Activated CD4-positive, alpha-beta T cell treated with anti-CD3 and anti-CD28 coated beads, Interleukin-2, amount 50 U/mL, for 4 hours (primary cell): ENCODE measurements at places on chromosomes 11 and 22.

DNA sequence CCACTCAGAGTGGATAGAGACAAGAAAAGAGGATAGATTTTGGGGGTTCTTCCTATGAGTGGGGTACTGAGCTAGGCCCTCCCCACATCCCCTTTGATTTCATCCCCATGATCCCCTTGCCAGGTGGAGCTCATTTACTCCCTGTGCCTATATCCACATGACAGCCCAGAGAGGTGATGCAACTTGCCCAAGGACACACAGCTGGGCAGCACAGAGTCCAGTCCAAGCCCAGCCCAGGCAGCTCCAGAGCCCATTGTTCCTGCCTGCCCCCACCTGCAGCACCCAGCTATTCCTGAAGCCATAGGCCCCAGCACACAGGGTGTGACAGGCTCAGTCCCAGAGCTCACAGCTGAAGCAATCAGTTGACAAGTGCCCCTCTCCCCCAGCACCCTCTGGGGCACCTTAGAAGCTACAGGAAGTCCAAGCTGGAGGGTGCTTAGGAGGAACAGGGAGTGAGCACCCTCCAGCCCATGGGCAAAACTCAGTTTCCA, 41.7 kb downstream of the SHISAL1 start:
- DNase-seq, result no peak

- DNase-seq, result no peak
Observed at GRCh38 chr11:132028380-132029240, 658.2 kb downstream of the NTM start.

- no peak for DNase-seq
Observed at GRCh38 chr11:118621784-118622375, 14.5 kb downstream of the PHLDB1 start.

DNA sequence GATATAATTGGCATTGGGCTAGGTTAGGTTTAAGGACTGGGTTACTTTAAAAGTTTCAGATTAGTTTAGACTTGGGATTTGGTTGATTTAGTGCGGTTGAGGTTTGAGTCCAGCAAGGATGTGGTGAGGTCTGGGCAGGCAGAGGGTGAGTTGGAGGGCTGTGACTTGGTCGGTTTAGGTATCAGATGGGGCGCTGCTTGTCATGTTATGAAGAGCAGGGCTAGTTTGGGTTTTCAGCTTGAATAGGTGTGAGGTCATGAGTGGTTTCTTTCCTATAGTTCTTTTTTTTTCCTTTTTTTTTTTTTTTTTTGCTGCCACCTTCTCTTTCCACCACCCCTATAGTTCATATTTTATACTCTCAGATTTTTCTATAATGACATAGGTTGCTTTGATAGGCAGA, 4.8 kb downstream of the CLCF1 start:
- DNase-seq, result no peak

DNA sequence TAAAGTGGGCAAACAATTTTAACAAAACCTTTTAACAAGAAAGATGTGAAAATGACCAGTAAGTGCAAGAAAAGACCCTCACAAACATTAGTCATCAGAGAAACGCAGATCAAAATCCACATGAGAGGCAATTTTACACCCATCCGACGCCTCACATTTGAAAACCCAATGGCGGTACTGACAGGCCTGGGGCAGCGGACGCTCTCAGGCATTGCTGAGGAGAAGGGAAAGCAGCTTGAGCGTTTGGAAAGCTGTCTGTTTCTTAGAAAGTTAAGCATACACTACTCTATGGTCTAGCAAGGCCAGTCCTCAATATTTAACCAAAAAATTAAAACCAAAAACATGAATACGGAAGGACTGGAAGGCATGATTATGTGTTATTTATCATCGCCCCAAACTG, 2.0 kb upstream of the KRTAP5-8 start:
- no peak for DNase-seq

DNA sequence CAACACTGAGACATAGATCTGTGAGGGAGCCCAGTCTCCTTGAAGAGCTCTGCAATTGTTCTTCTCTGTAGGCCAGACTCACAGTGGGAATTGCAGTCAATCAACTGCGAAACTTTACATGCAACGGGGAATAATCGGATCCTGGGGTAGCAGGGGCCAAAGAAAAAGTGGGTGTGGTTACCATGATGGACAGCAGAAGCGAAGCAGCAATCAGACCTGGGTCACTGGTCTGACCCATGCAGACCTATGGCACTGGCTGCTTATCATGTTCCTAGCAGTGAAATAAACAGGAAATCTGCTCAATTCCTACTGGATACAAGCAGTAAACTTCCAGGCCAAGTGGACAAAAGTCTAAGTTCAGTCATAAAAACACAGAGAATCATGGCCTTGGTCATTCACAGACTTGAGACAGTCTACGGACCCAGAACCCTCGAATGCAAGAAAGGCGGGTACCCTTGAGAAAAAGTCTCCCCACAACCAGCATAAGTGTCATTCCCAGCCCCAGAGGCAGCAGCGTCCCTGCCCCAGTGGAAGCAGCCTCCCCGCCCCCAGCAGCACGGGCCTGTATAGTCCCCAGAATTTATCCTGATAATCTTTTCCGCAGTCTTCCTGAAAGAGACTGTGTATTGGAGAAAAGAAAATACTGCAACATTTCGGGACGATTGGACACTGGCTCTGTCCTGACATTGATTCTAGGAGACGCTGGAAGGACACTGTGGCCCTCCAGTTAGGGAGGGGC, 34.6 kb downstream of the ASCL2 start:
- no peak for DNase-seq

DNA sequence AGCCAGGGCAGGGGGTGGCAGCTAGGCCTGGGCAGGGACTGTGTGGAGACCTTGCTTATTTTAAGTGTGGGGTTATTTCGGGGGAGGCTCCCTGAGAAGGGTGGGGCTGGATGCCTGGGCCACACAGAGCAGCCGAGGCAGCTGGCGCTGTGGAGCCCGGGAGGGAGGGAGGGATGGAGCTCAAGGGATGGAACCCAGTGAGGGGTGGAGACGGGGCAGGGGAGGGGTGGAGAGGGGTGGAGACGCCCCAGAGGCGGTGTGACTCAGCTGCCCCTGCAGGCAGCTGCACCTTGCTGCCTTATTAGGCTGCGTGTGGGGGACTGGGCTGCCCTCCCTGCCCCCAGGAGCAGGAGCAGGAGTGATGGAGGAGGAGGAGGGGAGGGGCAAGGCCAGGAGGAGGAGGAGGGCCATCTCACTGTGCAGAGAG, 9.8 kb upstream of the TSSC4 start:
- DNase-seq, result no peak

DNA sequence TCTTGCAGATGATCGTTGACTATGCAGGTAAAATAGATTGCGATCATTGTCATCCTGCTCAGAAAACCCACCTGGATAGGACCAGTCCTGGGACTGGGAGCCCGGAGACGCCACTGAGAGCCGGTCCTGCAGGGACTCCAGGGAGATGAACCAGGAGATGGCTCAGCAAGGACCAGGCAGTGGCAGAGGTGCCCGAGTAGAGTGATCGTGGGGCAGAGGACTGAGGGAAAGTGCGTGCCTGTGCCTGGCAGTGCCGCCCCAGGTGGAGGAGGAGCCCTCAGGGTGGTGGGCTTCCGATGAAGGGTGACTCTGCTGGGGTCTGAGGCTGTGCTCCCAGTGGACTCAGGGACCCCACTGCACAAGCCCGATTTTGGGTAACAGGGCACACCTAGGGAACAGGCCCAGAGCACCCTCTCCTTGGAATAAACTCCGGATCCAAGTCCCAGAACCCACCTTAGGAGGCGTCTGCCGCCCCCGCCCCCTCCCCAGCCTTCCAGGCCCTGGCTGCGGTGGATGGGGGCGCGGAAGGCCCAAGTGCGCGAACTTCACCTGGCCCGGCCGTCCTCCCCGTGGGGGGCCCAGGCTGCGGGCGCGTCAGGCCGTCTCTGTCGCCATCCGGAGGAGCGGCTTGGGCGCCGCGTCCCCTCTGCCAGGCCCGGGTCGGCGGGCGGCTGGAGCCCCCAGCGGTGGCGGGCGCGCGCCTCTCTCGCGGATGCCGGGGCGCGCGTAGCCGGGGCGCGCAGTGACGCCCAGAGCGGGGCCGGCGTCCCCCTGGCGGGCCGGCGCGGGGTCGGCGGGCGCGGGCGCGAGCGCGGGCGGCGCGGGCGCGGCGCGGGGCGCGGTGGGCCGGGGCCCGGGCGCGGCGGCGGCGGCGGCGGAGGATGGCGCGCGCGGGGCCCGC, 1338.8 kb downstream of the BRD1 start:
- DNase-seq, result no peak
